ENCODE measurements at places on chromosomes 2 and 18. TPM values are rescaled to one million over a fixed set of nuclear protein-coding genes. Genes with fewer than 3 reads are reported as not detected.

DNA sequence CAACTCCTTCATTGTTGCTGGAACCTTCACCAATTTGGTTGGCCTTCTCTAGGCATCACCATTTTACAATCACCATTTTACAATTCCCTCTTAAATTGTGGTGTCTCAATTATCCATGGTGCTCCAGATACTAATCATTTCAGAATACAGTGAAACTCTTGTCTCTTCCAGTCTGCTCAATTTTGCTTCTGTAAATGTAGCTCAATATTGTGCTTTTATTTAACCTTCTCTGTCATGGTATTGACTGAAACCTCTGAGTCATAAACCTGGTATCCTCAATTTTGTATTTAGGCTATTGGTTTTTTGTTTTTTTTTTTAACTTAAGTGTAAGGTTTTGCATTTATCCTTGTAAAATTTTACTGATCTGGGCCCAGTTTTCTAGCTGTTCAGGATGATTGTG is 16.1 kb downstream of the STRADB start:
- no peak for DNase-seq
- H3K27me3 ChIP-seq, result no peaks in the 10 kb centered on the region
- H3K27ac ChIP-seq, result no peak overlapping the region
- H3K36me3 ChIP-seq, result no peaks in the 10 kb centered on the region
- no peaks in the 10 kb centered on the region for H3K4me1 ChIP-seq
- no peak overlapping the region for H3K4me3 ChIP-seq

DNA sequence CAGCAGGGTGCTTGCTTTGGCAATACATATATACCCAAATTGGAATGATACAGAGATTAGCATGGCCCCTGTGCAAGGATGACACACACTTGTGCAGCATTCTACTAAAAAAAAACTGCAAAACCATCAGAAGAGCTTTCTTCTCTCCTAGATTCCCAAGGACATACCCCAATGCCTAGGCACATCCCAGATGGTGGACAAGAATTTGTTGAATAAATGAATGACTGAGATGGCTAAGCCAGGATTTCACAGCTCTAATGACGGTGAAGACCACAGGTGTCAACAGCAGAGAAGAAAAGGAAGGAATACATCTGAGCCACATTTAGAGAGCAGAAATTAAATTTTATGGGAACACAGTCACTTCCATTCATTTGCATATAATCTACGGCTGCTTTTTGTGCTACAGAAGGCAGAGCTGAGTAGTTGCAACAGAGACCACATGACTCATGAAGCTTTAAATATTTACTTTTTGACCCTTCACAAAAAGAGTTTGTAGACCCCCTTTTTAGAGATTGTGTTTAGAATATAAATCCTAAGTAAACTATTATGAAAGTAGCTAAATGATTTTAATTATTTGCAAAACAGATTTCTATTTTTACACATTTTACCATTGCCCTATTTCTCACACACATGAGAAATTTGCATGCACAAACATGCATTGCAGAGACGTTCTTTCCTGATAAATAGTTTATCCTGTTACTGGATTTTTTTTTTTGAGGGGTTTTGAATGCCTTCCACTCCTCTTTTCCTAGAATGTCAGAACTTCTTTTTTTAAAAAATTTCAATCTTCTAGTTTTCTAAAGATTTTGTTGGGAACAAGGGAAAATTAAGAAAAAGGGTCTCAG is 119.0 kb downstream of the PMAIP1 start:
- no peak overlapping the region for H3K4me3 ChIP-seq
- H3K4me1 ChIP-seq, result no peaks in the 10 kb centered on the region
- H3K36me3 ChIP-seq, result no peaks in the 10 kb centered on the region
- no peak for DNase-seq

Gene UCN
- not detected for total RNA-seq

DNA sequence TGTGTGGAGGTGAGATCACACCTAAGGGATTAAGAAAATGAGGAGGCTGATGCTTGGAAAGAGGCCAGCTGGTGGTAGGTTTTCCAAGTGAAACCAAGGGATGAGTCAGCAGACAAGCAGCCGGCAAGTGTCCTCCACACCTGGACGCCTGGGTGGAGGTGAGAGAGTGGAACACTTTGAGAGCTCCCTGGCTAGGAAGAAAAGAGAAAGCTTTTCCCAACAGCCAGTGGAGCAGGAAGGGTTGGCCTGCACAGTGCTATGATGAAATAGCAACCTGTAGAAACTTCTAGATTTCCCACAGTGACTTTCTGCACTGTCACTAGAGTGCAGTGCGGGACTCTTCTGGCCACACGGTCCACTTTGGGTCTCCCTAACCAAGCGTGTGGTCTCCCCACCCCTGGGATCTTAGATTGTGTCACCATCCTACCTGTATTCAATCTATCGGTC is 19.6 kb upstream of the IL37 start:
- no peak overlapping the region for H3K27ac ChIP-seq
- no peaks in the 10 kb centered on the region for H3K27me3 ChIP-seq
- no peak overlapping the region for H3K4me3 ChIP-seq
- DNase-seq, result no peak

DNA sequence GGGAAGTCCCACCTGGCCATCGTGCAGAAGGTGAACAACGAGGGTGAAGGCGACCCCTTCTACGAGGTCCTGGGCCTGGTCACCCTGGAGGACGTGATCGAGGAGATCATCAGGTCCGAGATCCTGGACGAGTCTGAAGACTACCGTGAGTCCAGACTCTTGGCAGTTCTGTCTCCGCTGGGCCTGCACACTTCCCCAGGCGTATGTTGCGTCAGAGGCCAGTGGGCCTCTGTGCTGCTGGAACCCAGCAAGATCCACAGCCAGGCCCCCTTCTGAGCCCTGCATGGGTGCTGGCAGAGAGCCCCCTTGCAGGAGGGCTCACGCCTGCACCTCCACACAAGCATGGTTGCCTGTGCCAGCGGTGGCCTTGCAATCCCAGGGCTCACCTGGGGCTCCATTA is 9.0 kb downstream of the CNNM3 start:
- H3K27ac ChIP-seq, result no peak overlapping the region
- DNase-seq, result no peak
- H3K27me3 ChIP-seq, result no peaks in the 10 kb centered on the region
- H3K36me3 ChIP-seq, result no peaks in the 10 kb centered on the region

GRCh38 chr2:180456801-180457200 is 449.7 kb upstream of the CWC22 start:
- no peak for DNase-seq
- H3K4me1 ChIP-seq, result no peaks in the 10 kb centered on the region
- no peaks in the 10 kb centered on the region for H3K36me3 ChIP-seq

DNA sequence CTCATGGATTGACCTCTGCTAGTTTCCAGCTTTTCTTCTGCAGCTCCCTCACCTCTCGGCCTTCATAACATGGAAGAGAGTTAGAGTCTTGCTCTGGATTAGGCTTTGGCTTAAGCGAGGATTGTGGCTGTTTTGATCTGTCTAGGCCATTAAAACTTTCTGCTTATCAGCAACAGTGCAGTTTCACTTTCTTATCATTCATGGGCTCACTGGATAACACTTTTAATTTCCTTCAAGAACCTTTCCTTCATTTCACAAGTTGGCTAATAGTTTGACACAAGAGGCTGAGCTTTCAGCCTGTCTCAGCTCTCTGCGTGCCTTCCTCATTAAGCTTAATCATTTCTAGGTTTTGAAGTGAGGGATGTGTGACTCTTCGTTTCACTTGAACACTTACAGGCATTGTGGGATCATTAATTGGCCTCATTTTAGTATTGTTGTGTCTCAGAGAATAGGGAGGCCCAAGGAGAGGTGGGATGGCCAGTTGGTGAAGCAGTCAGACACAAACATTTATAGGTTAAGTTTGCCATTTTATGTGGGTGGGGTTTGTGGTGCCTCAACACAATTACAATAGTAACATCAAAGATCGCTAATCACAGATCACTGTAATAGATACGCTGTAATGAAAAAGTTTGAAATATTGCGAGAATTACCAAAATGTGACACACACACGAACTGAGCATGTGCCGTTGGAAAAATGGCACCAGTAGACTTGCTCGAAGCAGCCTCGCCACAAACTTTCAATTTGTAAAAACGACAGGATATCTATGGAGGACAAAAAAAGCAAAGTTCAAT is 129.3 kb downstream of the ZNF236 start:
- peaks cover 37% of the 10 kb centered on the region for H3K36me3 ChIP-seq
- no peak overlapping the region for H3K4me3 ChIP-seq
- H3K27me3 ChIP-seq, result no peaks in the 10 kb centered on the region

GRCh38 chr2:20957788-20958525 is 85.9 kb downstream of the APOB start:
- H3K27me3 ChIP-seq, result no peaks in the 10 kb centered on the region
- H3K4me3 ChIP-seq, result no peak overlapping the region
- H3K36me3 ChIP-seq, result no peaks in the 10 kb centered on the region
- DNase-seq, result no peak

DNA sequence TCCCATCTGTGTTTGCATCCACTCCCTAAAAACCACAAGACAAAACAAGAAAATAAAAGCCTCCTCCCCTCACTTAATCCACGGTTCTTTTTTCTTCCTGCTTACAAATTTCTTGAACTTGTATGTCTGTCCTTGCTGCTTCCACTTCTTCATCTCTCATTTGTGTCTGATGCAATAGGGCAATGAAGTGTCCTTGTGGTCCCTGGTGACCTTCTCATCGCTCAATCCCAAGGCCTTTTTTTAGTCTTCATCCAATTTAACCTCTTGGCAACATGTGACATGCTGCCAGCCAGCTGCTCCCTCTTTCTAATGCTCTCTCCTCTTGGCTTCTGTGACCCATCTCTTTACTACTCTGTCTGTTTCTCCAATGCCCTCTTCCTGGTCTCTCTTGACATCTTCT is 87.6 kb downstream of the SEMA4F start:
- no peaks in the 10 kb centered on the region for H3K27me3 ChIP-seq
- H3K36me3 ChIP-seq, result no peaks in the 10 kb centered on the region
- DNase-seq, result no peak
- H3K4me3 ChIP-seq, result no peak overlapping the region
- H3K27ac ChIP-seq, result no peak overlapping the region

Gene ACADL
- total RNA-seq, result 2.5 TPM

Gene CMPK2
- total RNA-seq, result 12.6 TPM

Gene CYTIP
- 182 TPM for total RNA-seq

Gene FAM237A
- not detected for total RNA-seq

Gene GAL3ST2
- 3.3 TPM for total RNA-seq

GRCh38 chr2:25098670-25099486 is 57.0 kb downstream of the EFR3B start:
- DNase-seq, result no peak
- no peaks in the 10 kb centered on the region for H3K27me3 ChIP-seq
- no peak overlapping the region for H3K27ac ChIP-seq
- H3K36me3 ChIP-seq, result no peaks in the 10 kb centered on the region
- H3K4me3 ChIP-seq, result no peak overlapping the region

- DNase-seq, result no peak
- no peaks in the 10 kb centered on the region for H3K36me3 ChIP-seq
- H3K27ac ChIP-seq, result no peak overlapping the region
- H3K4me3 ChIP-seq, result no peak overlapping the region
- no peaks in the 10 kb centered on the region for H3K4me1 ChIP-seq
- H3K27me3 ChIP-seq, result no peaks in the 10 kb centered on the region
These were observed 373.5 kb upstream of the MYT1L start for GRCh38 chr2:2704428-2705090.

DNA sequence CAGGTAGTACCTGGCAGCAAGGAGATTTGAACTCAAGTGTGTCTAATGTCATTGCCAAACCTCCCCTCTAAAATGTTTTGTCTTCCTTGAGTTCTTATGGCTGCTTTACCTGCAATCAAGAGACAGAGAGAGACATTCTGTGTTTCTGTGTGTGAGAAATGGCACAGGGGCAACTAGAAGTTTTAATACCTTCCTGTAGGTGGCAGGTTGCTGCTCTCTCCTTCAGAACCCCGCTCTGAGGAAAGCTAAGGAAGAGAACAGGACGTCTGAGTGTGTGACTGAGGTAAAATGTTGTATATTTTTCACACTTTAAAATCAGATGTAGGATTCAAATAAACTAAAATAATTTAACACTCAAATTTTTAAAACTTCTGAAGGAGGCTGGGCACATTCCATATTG is 19.2 kb downstream of the DTNA start:
- no peaks in the 10 kb centered on the region for H3K36me3 ChIP-seq
- no peak overlapping the region for H3K4me3 ChIP-seq

DNA sequence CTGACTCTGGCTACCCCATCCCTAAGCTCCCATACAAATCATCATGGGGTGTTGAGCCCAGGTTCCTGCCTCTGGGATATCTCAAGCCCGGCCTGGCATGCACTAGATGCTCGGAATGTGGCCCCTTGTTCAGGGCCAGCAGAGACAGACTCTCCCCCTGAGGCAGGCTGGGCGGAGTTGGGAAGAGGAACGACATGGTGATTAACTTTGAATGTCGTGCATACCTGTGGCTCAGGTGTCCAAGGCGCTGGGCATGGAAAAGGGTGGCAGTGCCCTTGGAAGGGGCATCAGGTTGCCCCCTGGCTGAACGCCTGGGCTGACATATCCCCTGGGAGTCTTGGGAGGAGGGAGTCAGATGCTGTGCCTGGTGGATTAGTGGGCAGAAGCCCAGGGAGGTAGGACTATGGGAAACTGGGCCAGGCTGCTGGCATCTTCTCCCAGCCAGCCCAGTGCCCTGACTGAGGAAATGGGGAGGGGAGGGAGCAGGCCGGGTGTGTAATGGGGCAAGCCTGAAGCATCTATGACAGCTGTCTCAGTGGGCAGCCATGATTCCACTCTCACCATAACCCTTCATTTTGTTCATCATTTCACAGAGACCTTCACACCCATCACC is 57.8 kb upstream of the OTOF start:
- H3K4me1 ChIP-seq, result no peaks in the 10 kb centered on the region
- H3K4me3 ChIP-seq, result no peak overlapping the region
- H3K27ac ChIP-seq, result no peak overlapping the region
- no peak for DNase-seq
- no peaks in the 10 kb centered on the region for H3K36me3 ChIP-seq

Gene CNRIP1
- total RNA-seq, result 4.5 TPM

Gene FRZB
- total RNA-seq, result 9.1 TPM

Gene EMILIN1
- total RNA-seq, result 17.1 TPM

Gene VAMP5
- 18.2 TPM for total RNA-seq

DNA sequence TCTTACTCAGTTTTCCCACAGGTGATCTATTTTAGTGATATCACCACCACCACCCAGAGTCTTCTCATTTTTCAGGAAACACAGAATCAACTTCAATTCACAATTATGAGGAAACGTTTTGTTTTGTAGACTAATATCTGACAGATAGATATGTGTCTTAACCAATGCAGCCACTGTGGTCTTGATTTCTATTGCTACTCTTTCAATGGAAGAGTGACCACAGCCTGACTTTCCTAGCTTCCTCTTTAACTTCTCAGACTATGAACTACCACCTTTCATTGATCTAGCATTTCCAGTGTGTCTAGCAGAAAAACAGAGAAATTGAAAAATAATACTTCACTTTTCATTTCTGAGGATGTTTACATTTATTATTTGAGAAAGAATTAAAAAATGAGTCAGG is 20.5 kb downstream of the ADAM17 start:
- DNase-seq, result no peak
- no peaks in the 10 kb centered on the region for H3K36me3 ChIP-seq
- H3K4me3 ChIP-seq, result no peak overlapping the region
- no peaks in the 10 kb centered on the region for H3K4me1 ChIP-seq
- H3K27me3 ChIP-seq, result no peaks in the 10 kb centered on the region
- no peak overlapping the region for H3K27ac ChIP-seq

- H3K4me1 ChIP-seq, result peaks cover 4% of the 10 kb centered on the region
- DNase-seq, result no peak
- no peak overlapping the region for H3K4me3 ChIP-seq
- no peak overlapping the region for H3K27ac ChIP-seq
- no peaks in the 10 kb centered on the region for H3K36me3 ChIP-seq
- no peaks in the 10 kb centered on the region for H3K27me3 ChIP-seq
These were observed 200.0 kb downstream of the GLI2 start for GRCh38 chr2:120935339-120936313.

All from Peyer's patch (tissue), 4 donors.